ENCODE measurements at places on chromosomes 4 and X.

- DNase-seq, result no peak
Observed at GRCh38 chr4:143625632-143626031, 74.8 kb downstream of the FREM3 start.

- DNase-seq, result no peak
Observed at GRCh38 chr4:174707902-174708301, 121.1 kb downstream of the GLRA3 start.

DNA sequence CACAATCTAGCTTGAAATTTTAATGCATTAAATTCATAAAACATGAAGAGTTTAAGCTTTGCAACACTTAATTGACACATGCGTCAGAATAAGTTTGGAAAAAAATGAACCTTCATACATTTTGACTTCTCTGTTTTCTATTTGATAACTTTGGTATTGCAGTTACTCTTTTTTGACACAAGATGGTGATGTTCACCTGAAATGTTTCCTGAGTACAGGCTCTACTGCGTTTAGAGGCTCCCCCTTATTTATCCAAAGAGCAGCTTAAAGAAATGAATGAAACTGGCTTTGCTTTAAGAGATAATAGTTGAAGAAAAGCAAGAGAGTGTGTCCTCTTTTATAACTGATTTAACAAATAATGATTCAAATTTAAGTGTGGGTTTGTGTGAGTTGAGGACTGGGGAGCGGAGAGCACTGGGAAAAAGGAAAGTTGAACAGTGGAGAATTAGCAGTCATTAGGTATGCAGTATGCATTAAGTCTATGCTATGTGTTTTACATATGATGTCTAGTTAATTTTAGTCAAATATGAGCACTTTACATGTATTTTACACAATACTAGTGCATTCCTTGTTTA is 180.6 kb upstream of the NUDT6 start:
- no peak for DNase-seq

DNA sequence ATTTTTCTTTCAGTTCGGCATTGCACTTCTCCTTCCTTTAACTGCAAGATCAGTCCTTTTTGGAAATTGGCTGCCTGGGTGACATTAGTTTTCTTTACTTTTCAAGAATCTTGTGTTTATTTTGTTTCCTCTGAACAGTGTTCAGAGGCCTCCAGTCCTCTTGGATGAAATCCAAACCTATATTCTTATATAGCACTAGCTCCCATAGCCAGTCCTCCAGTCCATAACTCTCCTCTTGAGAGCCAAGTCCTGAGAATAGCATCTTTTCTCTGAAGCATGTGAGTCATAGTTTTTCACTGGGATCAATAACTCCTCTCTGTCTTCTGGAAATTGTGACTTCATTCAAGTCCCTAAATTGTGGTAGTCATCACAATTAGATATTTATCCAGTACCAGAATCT is 357.5 kb downstream of the RAPGEF2 start:
- DNase-seq, result no peak

- no peak for DNase-seq
Observed at GRCh38 chrX:12881914-12882313, 15.0 kb downstream of the TLR7 start.

- DNase-seq, result no peak
Observed at GRCh38 chr4:147192679-147193078, 247.0 kb upstream of the TTC29 start.

GRCh38 chrX:150164971-150165600 is 198.0 kb upstream of the MAMLD1 start:
- DNase-seq, result no peak

GRCh38 chr4:77052352-77052751 is 23.4 kb downstream of the CCNI start:
- DNase-seq, result peak; percentile 39

DNA sequence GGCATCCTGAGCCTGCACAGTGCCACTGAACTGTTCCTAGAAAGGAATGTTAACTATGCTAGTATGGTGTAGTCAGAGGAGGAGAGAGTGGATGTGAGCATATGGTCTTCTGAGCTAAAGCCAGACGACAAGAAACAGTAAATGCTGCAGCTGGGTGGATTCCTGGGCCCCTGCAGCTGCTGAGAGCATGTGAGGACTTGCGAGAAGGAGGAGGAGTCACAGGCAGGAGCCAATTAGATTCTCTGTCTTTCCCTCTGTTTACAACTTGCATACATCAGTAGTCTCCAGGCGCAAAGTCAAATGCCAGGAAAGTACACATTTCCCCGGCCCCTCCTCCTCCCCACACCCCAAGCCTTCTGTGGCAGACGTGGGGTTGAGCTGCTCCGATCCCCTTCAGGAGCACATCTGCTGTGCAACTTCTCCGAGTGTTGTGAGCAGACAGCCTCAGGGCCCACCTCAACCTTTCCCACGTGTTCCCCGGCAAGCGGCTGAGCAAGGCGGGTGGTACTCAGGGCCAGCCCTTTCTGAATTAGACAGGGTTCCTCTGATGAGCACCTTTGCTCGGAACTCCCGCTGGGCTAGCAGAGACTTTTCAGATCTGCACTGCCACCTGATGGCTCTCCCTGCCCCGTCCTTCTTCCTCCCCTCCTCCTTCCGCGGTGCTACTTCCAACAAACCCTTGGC is 108.7 kb upstream of the ATP6AP2 start:
- no peak for DNase-seq

DNA sequence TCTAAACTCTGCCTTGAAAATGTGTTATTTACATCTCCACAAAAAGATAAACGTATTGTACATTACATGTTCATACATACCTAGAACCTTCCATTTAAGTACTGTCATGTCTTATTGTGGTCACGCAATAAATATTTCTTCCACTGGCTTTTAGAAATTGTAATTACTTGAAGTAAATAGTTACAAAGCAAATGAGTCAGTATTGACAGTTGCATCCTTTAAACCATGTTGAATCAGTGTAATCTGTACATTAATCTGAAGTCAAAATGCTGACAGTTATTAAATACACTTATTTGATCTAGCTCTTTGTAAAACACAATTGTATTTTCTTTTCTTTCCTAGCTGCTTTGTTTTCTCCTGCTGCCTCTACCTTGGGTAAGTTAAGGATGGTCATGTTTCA is 446.7 kb downstream of the EPHA5 start:
- DNase-seq, result no peak

DNA sequence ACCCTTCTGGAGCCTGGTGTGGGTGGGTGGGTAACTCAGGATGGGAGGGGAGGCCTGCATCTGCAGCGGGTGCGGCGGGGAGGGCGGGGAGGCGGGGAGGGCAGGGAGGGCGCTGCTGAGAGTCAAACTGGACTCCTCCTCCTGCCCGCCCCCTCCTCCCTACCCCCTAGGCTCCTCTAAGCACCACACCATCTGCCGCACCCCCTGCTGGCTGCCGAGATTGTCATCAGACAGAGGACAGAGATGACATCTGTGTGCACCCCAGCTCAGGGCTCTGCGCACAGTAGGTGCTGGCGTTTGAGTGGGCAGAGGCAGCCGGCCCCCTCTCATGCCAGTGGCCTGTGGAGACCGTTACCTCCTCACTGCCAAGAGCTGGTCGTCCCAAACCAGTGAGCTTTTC is 10.6 kb upstream of the HMX1 start:
- DNase-seq, result no peak

DNA sequence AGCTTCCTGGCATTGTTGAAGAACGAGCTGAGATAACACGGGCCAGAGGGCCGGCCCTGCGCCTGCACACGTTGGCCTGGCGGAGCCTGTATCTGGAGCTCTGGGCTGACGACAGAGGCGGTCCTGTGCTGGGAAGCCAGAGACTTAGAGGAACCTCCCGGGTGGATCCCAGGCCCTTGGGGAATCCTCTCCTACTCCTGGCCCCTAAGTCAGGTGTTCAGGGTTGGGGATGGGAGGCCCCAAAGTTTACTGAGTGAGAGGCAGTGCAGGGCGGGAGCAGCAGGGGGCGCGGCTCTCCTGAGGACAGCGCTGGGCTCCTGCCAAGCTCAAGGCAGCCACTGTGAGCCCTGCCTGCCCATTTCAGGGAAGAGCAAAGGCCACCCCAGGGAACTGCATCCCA is 2.5 kb upstream of the HTRA3 start:
- DNase-seq, result no peak

DNA sequence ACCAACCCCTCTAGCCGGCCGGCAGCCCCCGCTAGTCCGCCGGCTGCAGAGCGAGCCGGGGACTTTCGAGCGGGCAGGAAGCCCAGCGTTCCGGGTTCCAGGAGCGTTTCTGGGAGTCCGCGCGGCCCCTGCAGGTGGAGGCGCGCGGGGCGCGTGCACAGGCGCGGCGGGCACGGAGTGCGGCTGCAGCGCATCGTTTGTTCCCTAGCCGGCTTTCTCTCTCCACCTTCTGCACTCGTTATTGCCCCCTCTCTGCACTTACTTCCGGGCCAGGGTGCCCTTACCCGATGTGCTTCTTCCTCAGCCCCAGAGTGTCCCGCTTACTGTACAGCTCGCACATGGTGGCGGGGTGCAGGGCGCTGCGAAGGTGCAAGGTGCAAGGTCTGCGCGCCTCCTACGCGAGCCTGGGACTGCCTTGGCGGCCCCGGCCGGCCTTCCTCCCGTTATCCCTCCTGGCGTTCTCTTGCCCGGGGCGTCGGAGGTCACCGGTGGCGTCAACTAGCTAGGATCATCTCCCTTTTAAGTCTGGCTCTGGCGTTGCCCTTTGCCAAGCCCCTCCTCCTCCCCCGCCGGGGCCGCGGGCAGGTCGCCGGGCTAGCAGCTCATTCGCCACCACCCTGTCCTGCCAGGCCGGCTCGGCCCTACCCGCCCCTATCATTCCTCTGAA is at the start of gene ETNPPL:
Gene ETNPPL, minus strand, starts transcription at position 495 of the 667 bp plus-strand sequence. Its CDS starts 155 bp downstream, at position 340.
- DNase-seq, result no peak

DNA sequence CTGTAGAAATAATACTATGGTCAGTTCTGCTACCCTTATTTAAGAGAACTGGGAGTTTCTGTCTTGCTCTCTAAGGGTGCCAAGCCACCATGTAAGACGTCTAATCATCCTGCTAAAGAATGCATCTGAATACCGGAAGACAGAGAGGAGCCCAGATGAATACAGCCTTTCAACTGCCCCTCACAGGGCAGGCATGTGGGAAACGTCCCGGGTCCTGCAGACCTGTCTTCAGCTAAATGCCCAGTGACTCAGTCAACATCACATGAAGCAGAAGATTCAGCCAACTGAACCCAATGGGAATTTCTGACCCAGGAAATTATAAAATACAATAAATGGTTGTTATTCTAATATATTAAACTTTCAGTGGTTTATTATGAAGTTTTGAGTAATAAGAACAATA is 2141.0 kb upstream of the AGA start:
- DNase-seq, result no peak

- no peak for DNase-seq
Observed at GRCh38 chr4:11106759-11107158, 321.9 kb downstream of the HS3ST1 start.

- DNase-seq, result no peak
Observed at GRCh38 chr4:109820563-109820962, 5.0 kb downstream of the GAR1 start.

DNA sequence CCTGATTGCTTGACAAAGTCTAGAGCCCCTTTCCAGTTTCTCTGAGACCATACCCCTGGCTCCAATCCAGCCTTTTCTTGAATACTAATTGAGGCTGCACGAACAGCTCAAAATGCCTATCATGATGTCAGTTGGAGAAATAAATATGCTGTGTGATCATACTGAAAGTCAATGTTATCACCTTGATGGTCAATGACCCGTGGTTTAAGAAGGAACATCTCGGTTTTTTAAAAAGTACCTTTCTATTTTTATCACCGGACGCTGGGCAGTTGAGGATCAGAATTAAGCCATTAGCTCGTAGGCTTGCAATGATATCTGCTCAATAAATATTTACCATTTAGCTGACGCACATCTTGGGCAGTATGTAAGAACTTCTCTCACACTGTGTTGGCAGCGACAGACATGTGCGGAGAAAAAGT is 852 bp upstream of the WDR44 start:
- no peak for DNase-seq

DNA sequence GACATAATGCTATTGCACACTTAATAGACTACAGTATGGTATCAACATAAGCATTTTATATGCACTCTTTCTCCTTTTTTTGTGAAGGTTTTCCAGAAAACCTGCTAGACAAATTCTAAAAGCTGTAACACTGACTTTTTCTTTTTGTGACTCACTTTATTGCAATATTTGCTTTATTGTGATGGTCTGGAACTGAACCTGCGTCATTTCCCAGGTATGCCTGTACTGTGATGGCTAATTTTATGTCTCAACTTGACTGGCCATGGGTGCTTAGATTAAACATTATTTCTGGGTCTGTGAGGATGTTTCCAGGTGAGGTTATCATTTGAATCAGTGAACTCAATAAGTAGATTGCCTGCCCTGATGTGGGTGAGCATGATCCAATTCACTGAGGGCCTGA is 35.5 kb upstream of the LAMP2 start:
- no peak for DNase-seq

- DNase-seq, result no peak
Observed at GRCh38 chrX:111169141-111169540, 73.2 kb downstream of the PAK3 start.

DNA sequence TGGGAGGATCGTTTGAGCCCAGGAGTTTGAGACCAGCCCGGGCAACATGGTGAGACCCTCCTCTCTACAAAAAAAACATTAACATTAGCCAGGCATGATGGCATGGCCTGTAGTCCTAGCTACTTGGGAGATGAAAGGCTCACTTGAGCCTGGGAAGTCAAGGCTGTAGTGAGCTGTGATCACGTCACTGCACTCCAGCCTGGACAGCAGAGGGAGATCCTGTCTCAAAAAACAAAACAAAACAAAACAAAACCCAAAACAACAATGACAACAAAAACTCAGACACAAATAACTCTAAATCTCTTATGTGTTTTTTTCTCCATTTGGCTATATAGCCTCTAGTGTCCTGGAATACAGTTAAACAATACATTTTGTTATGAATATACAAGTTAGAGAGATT is 127.3 kb upstream of the STK26 start:
- DNase-seq, result no peak

GRCh38 chr4:142434519-142435224 is 411.4 kb downstream of the INPP4B start:
- no peak for DNase-seq

DNA sequence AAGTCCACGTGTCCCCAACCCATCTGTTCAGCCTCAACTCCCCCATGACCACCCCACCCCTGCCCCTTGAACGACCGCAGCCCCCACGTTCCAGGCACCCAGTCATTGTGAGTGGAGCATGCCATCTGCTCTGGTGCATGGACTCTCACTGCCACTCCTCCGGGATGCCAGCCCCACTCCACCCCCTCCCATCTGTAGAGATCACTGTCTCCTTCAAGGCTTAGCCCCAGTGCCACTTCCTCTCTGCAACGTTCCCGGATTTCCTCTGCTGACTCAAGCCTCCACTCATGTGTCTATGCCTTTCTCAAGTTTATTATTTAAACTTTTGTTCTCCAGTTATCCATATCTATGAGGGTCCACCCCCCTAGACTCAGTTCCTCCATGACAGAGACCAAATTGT is 54.0 kb downstream of the MAML3 start:
- no peak for DNase-seq

DNA sequence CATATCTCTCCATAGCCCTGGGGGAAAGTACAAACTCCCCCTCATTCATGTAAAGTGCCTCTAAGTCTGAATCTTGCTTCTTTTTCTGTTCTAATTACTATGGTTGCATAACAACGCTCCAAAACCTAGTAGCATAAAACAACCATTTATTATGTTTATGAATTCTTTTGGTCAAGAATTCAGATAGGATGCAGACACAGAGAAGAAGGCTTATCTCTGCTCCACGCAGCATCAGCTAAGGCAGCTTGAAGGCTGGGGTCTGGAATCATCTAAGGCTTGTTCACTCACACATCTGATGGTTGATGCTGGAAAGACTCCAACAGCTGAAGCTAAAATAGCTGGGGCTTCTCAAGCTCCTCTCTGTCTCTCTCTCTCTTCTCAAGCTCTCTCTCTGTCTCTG is 564.5 kb downstream of the ZNF674 start:
- DNase-seq, result no peak
